ENCODE measurements at places on chromosomes 5 and 9. TPM values are rescaled to one million over a fixed set of nuclear protein-coding genes. Genes with fewer than 3 reads are reported as not detected.
A peak's percentile ranks its signal among the peaks of the same experiment; 100 is the strongest.

GRCh38 chr9:6667633-6668280 lies 22.2 kb upstream of the GLDC start:
- H3K36me3 ChIP-seq: no peaks in the 10 kb centered on the region
- no peak overlapping the region for H3K4me3 ChIP-seq
- H3K27ac ChIP-seq: no peak overlapping the region
- no peaks in the 10 kb centered on the region for H3K27me3 ChIP-seq

GRCh38 chr5:161420521-161420920 lies 126.0 kb downstream of the GABRB2 start:
- H3K4me3 ChIP-seq: no peak overlapping the region
- H3K27me3 ChIP-seq: no peaks in the 10 kb centered on the region
- H3K27ac ChIP-seq: no peak overlapping the region
- DNase-seq: no peak

- peaks cover 90% of the 10 kb centered on the region for H3K4me1 ChIP-seq
- DNase-seq: peak; percentile 35
- no peaks in the 10 kb centered on the region for H3K27me3 ChIP-seq
- peak overlapping the region; percentile 26 for H3K4me3 ChIP-seq
- no peak overlapping the region for H3K27ac ChIP-seq
- no peaks in the 10 kb centered on the region for H3K36me3 ChIP-seq
Measured at GRCh38 chr9:91416096-91416712, 7.4 kb downstream of the NFIL3 start.

DNA sequence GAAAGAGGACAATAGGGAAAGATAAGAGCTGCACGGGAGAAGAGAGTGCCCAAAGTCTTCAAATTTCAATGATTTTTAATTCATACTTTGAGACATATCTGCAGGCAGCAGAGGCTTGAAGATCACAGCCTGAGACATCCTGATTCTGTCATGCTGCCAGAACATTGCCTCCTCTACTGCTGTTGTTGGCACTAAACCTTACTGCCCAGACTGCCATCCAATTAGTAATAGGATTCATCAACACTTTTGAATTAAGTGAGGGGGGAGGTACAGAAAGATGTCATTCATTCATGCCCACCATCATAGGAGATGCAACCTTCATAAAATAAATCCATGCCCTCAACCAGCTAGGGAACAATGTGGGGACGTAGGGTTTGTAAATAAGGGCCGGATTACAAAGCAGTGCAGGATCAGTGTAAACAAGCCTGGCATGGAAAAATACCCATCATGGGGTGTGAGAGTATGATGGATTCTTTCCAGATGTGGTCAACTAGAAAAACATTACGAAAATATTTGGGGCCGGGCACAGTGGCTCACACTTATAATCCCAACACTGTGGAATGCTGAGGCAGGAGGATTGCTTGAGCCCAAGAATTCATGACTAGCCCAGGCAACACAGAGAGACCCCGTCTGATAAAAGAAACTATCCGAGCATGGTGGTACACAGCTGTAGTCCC lies 122.1 kb upstream of the DAPK1 start:
- H3K27ac ChIP-seq: no peak overlapping the region
- H3K27me3 ChIP-seq: no peaks in the 10 kb centered on the region
- H3K4me1 ChIP-seq: no peaks in the 10 kb centered on the region
- DNase-seq: no peak
- H3K36me3 ChIP-seq: no peaks in the 10 kb centered on the region

DNA sequence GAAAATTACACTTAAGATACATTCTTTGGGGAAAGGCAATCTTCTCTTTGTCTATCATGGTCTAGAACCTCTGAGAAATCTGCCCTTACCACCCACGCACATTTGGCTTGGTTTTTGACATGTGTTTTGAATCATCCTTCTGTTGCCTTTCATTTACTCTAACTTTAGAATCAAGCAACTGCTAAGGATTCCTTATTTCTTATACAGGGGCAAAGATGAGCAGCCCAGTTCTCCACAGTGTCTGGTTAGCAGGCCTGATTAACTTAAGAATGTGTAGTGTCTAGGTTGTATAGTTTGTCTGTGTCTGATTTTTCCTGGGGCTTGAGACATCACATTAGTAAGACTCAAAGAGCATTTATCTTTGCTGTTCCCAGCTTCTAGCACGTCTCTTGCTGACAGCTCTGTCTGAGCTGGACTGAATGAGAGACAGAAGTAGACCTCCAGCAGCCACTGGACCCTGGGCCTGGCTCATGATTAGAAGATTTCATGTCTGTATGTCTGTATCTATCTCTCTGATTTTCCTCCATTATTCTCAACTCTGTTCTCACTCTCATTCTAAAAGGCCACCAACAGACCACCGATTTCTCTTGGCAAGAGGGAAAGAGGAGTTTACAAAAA lies 31.8 kb upstream of the PCA3 start:
- H3K27ac ChIP-seq: no peak overlapping the region
- H3K4me3 ChIP-seq: no peak overlapping the region
- no peaks in the 10 kb centered on the region for H3K27me3 ChIP-seq
- H3K4me1 ChIP-seq: no peaks in the 10 kb centered on the region

DNA sequence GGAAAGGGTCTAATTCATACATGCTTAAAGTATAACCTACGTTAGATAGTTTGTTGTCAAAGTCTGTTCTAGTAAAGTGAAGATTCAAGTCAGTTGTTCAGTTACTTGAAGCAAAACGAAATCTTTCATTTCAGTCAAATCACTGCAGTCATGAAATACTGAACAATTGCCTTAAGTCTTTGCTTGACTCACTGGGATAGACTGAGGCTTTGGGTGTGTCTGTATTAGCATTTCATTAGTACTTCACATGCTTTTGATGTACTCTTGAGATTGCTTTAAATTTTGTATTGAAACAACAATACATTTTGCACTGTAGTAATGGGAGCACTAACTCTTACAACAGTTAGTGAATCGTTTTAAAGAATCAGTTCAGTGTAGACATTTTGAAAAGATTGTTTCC lies 4.0 kb upstream of the CMYA5 start:
- H3K36me3 ChIP-seq: peaks cover 77% of the 10 kb centered on the region
- no peaks in the 10 kb centered on the region for H3K27me3 ChIP-seq
- H3K4me3 ChIP-seq: no peak overlapping the region
- no peak for DNase-seq

GRCh38 chr9:127050591-127051001 lies 71.8 kb downstream of the ANGPTL2 start:
- no peak overlapping the region for H3K27ac ChIP-seq
- no peaks in the 10 kb centered on the region for H3K36me3 ChIP-seq
- no peaks in the 10 kb centered on the region for H3K27me3 ChIP-seq
- H3K4me1 ChIP-seq: peaks cover 21% of the 10 kb centered on the region
- H3K4me3 ChIP-seq: no peak overlapping the region

GRCh38 chr9:72169178-72169577 lies 19.9 kb downstream of the GDA start:
- H3K4me3 ChIP-seq: no peak overlapping the region
- H3K4me1 ChIP-seq: peaks cover 44% of the 10 kb centered on the region
- H3K27ac ChIP-seq: no peak overlapping the region
- no peaks in the 10 kb centered on the region for H3K36me3 ChIP-seq

GRCh38 chr5:128546658-128547281 lies 8.7 kb upstream of the FBN2 start:
- no peak overlapping the region for H3K27ac ChIP-seq
- no peaks in the 10 kb centered on the region for H3K36me3 ChIP-seq
- no peak overlapping the region for H3K4me3 ChIP-seq
- no peaks in the 10 kb centered on the region for H3K27me3 ChIP-seq

- no peak overlapping the region for H3K4me3 ChIP-seq
- no peak for DNase-seq
- H3K27ac ChIP-seq: no peak overlapping the region
- no peaks in the 10 kb centered on the region for H3K4me1 ChIP-seq
- no peaks in the 10 kb centered on the region for H3K36me3 ChIP-seq
Measured at GRCh38 chr5:101976933-101977332, 319.2 kb downstream of the SLCO4C1 start.

DNA sequence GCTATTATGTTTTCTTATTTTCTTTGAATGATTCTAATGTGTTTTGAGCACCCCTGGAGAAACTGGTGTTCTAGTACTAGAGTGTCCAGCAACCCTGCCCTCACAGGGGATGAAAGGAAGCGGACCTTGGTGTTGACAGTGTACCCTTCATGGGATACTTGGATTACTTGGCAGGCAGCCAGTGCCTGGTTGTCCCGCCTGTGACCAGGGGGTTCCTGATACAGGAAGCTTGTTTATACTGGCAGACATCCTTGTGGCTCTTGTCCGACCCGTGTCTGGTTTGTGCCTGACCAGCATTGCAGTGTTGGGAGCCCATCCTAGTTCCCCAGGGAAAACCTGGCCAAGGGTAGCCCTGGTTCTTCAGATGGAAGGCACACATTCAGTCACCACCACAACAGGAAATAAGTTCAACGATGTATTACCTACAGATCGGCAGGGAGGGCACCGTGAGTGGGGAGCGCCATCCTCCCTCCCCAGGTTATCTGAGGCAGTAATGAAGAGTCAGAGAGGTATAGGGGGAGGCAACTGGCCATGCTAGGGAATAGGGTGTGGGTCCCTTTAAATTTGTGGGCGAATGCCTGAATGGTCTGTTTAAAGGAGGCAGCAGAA lies 47.3 kb downstream of the CACNA1B start:
- no peak overlapping the region for H3K4me3 ChIP-seq
- no peaks in the 10 kb centered on the region for H3K27me3 ChIP-seq
- no peaks in the 10 kb centered on the region for H3K36me3 ChIP-seq
- no peak overlapping the region for H3K27ac ChIP-seq
- DNase-seq: no peak

- no peak for DNase-seq
- no peaks in the 10 kb centered on the region for H3K4me1 ChIP-seq
- no peaks in the 10 kb centered on the region for H3K36me3 ChIP-seq
- no peak overlapping the region for H3K27ac ChIP-seq
- no peak overlapping the region for H3K4me3 ChIP-seq
Measured at GRCh38 chr9:22088053-22088716, 79.1 kb upstream of the CDKN2B start.

GRCh38 chr5:155418960-155419579 lies 405.5 kb downstream of the KIF4B start:
- H3K27me3 ChIP-seq: no peaks in the 10 kb centered on the region
- no peaks in the 10 kb centered on the region for H3K36me3 ChIP-seq
- no peak for DNase-seq
- no peaks in the 10 kb centered on the region for H3K4me1 ChIP-seq

DNA sequence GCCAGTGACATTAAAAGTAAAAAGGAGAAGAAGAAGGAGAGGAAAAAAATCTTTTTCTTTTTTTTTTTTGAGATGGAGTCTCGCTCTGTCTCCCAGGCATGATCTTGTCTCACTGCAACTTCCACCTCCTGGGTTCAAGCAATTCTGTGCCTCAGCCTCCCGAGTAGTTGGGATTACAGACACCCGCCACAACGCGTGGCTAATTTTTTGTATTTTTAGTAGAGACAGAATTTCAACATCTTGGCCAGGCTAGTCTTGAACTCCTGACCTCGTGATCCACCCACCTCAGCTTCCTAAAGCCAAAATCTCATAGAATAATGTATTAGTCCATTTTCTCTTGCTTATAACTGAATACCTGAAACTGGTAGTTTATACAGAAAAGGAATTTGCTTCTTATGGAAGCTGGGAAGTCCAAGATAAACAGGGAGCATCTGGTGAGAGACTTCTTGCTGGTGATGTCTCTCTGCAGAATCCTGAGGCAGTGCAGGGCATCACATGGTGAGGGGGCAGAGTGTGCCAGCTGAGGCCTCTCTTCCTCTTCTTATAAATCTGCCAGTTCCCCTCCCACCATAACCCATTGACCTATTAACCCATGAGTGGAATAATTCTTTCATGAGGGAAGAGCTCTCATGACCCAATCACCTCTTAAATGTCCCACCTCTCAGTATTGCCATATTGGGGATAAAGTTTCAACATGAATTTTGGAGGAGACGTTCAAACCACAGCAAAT lies 466.3 kb downstream of the GADD45G start:
- no peak overlapping the region for H3K27ac ChIP-seq
- no peak overlapping the region for H3K4me3 ChIP-seq
- peaks cover 9% of the 10 kb centered on the region for H3K4me1 ChIP-seq

GRCh38 chr9:3862561-3862960 lies 336.8 kb upstream of the RFX3 start:
- no peaks in the 10 kb centered on the region for H3K36me3 ChIP-seq
- DNase-seq: no peak
- H3K27ac ChIP-seq: no peak overlapping the region
- H3K4me3 ChIP-seq: no peak overlapping the region
- no peaks in the 10 kb centered on the region for H3K4me1 ChIP-seq

DNA sequence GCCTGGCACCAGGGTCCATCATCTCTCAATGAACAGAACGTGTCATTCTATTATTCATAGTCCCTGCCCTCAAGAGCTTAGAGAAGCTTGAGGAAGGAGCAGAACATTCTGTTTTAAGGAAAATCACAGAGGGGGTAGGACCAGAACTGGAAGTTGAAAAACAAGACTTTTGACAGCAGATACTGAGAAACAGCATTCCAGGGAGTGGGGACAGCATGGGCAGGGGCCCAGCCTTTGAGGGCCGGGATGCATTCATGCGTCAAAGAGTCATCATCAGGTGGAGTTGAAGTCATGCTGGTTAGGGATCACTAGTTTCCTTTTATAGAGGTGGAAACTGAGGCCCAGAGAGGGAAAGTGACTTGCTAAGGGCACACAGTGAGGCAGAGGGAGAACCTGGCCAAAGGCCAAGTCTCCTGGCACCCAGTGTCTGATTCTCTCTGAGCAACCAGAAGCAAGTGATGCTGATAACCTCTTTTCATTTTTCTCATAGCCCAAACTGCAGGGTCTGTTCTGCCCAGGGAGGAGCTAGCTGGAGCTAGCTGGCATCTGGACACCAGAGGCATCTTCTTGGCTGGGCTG lies 41.5 kb upstream of the STXBP1 start:
- H3K36me3 ChIP-seq: no peaks in the 10 kb centered on the region
- DNase-seq: no peak
- H3K27me3 ChIP-seq: no peaks in the 10 kb centered on the region
- no peak overlapping the region for H3K4me3 ChIP-seq
- peak overlapping the region; percentile 93 for H3K27ac ChIP-seq

- no peaks in the 10 kb centered on the region for H3K27me3 ChIP-seq
- DNase-seq: no peak
- no peak overlapping the region for H3K4me3 ChIP-seq
- H3K27ac ChIP-seq: no peak overlapping the region
- H3K4me1 ChIP-seq: no peaks in the 10 kb centered on the region
Measured at GRCh38 chr5:169281625-169282024, 19.3 kb downstream of the SLIT3 start.

- no peaks in the 10 kb centered on the region for H3K4me1 ChIP-seq
- H3K27ac ChIP-seq: no peak overlapping the region
Measured at GRCh38 chr5:22928821-22929482, 75.8 kb upstream of the CDH12 start.

- no peak overlapping the region for H3K4me3 ChIP-seq
- no peak for DNase-seq
- H3K4me1 ChIP-seq: no peaks in the 10 kb centered on the region
- no peak overlapping the region for H3K27ac ChIP-seq
- no peaks in the 10 kb centered on the region for H3K27me3 ChIP-seq
Measured at GRCh38 chr5:167511-167910, 23.8 kb upstream of the LRRC14B start.

Gene C5orf58
- polyA plus RNA-seq: not detected

Gene TLX3
- polyA plus RNA-seq: not detected

Gene GPR150
- polyA plus RNA-seq: not detected

Gene GPRIN1
- 0.13 TPM for polyA plus RNA-seq

Gene KCNV2
- not detected for polyA plus RNA-seq

Gene FAM169A
- polyA plus RNA-seq: not detected

Gene ABO
- 2.1 TPM for polyA plus RNA-seq

Gene IRX4
- polyA plus RNA-seq: not detected

All from CD14-positive monocyte (primary cell).